ENCODE measurements at places on chromosomes 5 and 9.

DNA sequence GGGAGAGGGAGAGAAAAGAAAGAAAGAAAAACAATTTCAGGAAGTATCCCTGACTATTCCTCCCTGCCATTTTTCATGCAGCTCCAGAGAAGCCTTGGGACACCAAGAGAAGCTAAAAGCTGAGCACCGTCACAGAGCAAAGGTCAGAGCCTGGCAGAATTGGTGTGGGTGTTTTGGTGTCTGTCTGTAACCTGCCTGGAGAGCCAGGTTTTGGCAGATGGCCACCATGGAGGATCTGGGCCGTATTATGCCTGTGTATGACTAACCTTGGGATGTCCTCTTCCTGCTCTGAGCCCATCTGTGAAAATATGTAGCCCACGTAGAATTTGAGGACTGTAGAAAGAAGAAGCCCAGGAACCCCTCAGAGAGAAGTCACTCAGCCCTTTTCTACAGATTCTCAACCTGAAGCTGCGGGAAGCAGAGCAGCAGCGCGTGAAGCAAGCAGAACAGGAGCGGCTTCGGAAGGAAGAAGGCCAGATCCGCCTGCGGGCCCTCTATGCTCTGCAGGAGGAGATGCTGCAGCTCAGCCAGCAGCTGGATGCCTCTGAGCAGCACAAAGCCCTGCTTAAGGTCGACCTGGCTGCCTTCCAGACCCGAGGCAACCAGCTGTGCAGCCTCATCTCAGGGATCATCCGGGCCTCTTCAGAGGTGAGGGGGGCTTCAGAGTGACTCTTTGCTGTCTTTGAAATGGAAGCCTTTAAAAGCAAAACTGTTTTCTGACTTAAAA, 18.8 kb downstream of the GLE1 start:
- no peak for DNase-seq

DNA sequence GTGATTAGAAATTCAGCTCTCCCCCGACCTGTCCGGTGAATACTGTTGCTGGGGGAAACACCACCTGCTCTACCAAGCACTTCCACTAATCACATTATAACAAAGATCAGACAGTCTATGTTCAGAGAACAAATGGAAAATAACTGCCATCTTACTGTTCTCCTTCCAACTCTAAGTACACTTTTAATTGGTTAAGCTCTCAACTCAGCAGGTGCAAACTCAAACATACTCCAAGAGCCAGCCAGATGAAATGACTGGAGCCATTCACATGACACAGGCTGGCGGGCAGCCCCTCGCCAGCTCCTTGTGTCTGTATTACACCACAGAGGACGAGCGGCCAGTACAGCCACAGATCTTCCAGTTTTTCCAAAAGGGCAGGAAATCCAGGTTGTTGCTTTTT, 16.1 kb downstream of the LIFR start:
- no peak for DNase-seq

DNA sequence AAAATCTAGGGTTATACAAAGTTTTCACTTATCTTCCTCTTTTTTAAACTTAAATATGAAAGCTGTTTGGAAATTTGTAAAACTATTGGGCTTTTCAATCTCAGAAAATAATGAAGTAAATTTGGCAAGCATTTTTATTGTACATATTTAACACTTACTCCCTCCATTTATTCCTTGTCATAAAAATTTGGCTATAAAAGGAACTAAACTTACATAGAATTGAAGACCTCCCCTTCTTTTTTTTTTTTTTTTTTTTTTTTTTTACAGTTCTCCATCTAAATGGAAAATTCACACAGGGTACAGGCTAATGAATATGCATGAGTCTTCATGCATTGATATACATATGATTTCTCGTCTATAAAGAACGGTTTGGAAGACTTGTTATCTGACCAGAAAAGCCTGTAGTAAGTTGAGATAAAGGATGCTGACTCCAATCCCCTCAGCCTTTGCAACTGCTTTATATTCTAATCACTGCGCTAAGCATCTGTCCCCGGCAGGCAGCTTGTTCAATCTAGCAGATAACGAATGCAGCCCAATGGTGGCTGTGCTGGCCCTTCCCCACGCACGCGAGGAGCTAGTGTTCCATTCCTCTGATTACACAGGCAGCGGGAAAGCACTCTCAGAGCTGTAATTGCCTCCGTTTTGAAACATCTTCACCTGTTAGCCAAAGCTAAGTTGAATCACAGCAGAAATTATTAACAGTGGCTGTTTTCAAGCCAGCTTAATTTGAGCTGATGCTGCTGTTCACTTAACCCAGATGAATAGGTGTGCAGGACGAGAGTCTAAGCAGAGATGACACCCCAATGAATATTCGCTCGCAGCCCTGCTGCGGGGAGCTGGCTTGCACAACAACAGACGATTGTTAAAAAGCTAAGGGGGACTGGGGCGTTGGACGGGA, 453.8 kb upstream of the ZNF608 start:
- no peak for DNase-seq

GRCh38 chr9:91328186-91328585, 33.5 kb downstream of the AUH start:
- no peak for DNase-seq

DNA sequence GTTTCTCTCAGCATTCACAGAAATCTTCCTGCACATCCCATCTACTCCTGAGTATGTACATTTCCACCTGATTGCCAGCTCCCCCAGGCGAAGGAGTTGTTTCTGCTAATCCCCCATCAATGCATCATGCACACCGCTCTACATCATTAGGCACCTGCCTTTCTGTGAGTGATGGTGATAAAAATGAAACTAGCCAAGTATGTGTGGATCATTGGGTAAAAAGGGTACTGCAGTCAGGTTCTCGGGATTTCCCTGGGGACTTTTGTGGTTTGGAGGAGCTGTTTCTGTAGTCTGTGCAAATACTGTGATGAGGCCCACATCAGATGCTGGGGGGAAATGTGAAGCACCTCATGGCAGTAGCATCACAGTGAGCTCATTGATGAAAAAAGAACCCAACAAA, 30.4 kb downstream of the CAMK4 start:
- DNase-seq, result peak; percentile 26

GRCh38 chr9:72960446-72960845, 7.6 kb upstream of the ALDH1A1 start:
- no peak for DNase-seq

DNA sequence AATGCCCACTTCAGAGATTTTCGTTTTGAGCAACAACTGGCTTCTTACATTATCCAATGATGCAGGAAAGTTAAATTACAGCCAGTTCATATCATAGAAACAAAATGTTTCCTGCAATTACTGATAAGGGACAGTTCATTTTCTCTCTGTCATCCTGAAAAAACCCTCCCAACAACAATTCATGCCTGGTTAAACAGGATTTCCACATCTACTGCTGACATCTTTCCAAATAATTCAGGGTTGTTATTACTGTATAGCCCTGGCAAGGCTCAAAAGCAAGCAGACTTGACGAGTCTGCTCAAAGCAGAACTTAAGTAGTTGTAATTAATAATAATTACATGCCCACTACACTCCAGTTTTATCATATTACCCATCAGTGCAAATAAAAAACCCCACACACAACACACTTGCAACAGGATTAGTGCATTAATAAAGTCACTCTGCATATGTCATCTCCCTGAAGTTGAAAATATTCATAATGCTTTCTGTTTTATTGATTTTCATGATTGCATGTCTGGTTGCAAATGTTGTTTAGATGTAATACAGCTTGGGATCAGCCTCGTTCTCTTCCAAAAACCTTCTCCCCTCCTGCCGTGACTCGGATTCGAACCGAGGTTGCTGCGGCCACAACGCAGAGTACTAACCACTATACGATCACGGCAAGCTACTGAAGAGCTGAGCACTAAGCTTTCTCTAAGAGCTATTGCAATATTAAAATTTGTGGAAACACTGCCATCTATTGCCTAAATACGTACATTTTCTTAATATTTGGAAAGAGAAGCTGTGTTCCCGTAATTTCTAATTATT, 119.6 kb upstream of the NFIB start:
- no peak for DNase-seq

DNA sequence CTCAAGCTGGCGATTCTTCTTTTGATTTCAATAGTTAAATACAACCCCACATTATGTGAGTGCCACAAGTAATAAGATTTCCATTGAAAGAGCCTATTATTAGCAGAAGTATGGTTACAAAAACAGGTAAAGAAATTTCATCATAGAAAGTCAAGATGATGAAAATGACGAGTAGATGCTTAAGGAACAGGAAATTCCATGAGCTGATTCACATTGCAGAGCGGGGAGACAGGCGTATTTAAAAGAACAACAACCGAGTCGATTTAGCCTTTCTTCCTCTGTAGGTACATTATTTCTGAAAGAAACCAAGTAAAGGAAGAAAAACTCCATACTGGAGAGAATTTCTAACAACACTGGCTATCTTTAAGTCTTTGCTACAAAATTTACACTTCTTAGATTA, 310.4 kb downstream of the SLF1 start:
- no peak for DNase-seq

GRCh38 chr5:177592010-177592834, at the start of gene TMED9:
TMED9 (plus strand) TSS chr5:177592203; CDS start chr5:177592215, 12 bp downstream.
- peak; percentile 75 for DNase-seq

- DNase-seq, result no peak
These were observed 59.4 kb downstream of the FBN2 start for GRCh38 chr5:128478386-128479368.

DNA sequence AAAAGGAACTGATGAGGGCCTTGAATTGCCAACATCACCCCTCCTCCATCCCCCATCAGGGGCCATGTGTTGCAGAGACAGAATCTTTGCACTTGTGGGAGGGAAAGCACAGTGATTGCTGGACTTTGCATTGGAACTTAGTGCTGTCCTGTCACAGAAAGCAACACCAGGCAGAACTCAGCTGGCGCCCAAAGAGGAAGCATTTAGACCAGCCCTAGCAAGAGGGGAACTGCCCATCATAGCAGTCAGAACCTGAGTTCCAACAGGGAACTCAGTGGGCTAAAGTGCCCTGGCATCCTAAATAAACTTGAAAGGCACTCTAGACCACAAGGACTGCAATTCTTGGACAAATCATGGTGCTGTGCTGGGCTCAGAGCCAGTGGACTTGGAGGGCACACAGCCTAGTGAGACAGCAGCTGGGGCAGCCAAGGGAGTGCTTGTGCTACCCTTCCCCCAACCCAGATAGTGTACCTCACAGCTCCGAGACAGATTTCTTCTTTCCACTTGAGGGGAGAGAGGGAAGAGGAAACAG, 128.1 kb downstream of the ACTL7B start:
- DNase-seq, result no peak

DNA sequence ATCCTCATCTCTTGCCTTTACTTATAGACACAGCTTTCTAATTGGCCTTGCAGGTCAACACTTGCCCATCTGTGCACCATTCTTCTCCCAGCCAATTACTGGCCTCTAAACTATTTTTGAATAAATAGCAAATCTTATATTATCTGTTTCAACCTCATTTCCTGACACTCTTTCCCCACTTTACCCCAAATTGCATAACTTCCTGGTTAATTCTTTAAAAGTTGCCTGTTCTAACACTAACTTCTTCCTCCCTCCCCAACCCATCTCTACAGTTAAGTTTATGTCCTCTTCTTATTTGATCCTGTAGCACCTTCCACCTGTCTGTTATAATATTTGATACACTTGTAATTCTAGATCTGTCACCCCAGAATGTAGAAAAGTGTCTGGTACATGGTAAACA, 372.1 kb downstream of the PDE4D start:
- DNase-seq, result no peak

DNA sequence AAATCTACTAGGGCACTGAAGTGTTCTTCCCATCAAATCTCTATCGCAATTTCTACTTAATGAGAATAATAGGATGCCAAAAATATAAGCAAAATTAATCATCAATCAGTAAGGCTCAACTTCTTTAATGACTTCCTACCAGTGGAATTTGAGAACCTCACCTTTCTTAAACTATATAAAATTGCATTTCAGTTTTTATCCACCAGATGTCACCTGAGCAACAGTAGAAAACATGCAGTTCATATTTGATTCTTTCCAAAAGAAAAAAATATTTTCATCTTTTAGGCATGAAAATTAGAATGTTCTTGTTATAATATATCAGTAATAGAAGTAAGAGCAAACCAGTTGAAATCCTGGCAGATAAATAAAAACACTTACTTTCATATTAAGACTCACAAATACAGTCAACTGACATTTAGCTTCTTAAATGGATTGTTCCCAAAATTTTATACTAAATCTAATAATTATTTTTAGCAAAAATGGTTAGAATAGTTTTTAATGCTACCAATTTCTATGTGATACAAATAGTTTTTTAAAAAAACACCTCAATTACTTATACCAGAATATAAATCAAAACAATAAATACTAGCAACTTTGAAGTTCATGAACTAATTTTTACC, 13.4 kb upstream of the CCDC112 start:
- no peak for DNase-seq

DNA sequence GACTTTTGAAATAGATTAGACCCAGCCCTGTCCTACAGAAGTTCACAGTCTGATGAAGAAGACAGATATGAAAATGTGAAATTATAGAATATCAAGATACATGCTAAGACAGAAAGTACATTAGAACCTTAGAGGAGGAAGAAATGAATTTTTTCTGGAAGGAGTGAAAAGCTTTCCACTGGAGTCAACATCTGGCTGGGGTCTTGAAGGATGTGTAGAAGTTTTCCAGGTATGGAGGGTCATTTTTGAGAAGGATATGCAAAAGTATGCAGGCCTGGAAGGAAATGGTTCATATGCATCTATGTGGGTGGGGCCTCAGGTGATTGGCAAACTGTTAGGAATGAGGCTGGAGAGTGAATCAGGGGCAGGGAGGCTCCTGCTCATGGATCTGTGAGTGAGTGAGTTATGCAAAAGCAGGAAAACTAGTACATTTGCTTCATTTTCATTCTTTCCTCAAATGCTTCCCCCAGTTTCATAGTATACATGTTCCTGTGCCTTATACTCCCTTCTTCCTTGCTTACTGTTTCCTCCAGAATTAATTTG, 142.3 kb downstream of the GRIA1 start:
- DNase-seq, result no peak

- no peak for DNase-seq
These were observed 543.7 kb upstream of the SGCD start for GRCh38 chr5:155783246-155783645.

DNA sequence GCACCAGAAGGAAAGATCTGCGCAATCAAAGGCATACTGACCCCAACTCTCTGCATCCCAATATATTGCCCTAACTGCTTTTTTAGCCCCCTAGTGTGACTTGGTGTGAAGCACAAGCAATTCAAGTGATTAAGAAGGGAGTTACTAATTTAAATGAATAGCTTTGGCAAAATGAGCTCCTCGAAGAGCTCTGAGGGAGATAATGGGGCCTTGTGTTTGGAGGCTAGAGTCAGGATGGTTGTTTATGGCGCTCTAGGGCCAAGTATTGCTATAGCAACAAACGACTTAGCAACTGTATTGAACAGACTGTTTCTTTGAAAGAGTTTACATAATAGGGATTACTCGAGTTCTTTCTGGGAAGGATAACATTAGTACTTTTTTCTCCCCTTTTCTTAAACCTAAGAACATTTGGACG, 11.5 kb upstream of the C5orf58 start:
- no peak for DNase-seq

Measured in stimulated activated CD4-positive, alpha-beta T cell treated with anti-CD3 and anti-CD28 coated beads, TNF-alpha, amount 100 ng/mL, for 1 hour (primary cell).